NCI-H1048 (cell line): ENCODE measurements at places on chromosomes 3 and 15.

- no peak for DNase-seq
Observed at GRCh38 chr15:41978534-41978933, 6.2 kb upstream of the EHD4 start.

GRCh38 chr3:173660645-173661299, 263.2 kb downstream of the NLGN1 start:
- DNase-seq = no peak

GRCh38 chr3:64360280-64360679, 135.0 kb upstream of the PRICKLE2 start:
- no peak for DNase-seq

DNA sequence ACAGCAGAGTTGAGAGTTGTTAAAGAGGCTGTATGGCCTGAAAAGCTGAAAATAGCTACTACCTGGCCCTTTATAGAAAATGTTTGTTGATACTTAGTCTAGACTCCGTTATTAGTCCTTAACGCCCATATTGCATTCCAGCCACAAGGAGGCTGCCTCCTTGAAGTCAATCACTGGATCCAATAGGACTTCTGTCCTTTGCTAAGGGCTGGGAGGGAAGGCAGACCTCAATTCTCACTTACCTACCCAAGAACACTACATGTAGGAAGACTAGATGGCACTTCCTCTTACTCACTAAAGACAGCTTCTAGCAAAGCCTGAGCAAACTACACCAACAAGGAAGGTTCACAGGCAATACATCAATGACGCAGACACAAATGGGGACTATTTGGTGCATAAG, 139.5 kb upstream of the HACD2 start:
- no peak for DNase-seq

DNA sequence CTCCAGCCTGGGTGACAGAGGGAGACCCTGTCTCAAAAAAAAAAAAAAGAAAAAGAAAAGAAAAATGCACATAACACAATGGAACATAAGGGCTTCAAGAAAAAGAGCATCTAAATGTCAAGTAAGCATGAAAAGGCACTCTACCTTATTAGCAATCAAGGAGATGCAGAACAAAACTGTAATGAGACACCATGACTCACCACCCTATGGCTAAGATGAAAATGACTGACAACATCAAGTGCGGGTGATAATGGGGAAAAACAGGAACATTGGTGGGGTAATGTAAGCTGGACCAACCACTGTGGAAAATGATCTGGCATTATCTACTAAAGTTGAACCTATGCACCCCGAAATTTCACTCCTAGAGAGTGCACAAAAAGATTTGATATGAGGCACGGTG, 19.6 kb upstream of the NSMCE3 start:
- DNase-seq = no peak

DNA sequence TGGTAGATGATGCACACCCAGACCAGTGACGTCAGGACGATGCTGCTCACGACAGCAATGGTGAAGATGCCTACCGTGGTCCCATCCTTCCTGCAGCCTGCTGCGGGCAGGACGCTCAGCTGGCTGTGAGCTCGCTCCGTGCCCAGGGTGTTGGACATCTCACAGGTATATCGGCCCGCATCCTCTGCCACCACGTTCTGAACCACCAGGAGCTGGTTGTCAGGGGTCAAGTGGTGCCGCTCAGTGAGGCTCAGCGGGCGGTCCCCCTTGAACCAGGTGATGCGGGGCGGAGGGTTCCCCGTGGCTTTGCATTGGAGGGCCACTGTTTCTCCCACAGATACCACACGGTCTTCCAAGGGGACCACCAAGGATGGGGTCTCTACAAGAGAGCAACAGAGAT, 117.8 kb downstream of the LRIG1 start:
- DNase-seq = no peak

DNA sequence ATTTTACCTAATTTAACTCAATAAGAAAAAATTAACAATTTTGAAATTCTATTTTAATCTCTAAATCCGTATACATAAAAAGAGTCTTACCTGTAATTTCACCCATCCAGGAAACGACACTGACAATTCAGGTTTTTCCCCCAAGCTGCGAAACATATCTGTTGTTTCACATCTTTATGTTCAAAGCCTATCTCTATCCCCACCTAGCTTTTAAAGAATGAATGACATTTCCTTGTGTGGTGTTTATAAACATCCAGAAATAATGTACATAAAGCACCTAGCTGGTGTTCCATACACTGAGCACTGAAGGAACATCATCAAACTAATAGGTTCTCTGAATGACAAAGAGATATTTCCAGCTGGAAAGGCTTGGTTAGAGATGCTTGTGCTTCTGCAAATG, 867.8 kb downstream of the SQOR start:
- DNase-seq = no peak

DNA sequence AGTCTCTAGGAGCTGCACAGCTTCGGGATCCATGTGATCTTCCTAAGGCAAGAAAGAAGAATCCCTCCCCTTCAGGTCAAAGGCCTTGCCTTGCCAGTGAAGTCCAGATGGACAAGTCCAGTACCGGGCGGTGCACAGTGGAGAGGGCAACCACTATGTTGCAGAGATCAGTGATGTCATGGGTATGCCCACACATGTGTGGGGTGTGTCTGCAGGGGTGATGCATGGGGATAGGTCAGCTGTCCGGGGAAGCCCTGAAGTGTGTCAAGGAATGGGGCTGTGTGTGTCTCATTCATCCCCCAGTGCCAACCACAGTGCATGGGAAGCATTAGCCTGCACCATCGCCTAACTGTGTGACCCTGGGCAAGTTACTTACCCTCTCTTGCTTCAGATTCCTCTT, 66.5 kb downstream of the TLE3 start:
- DNase-seq = no peak

- DNase-seq = no peak
Observed at GRCh38 chr3:138361561-138361971, 13.2 kb downstream of the MRAS start.

DNA sequence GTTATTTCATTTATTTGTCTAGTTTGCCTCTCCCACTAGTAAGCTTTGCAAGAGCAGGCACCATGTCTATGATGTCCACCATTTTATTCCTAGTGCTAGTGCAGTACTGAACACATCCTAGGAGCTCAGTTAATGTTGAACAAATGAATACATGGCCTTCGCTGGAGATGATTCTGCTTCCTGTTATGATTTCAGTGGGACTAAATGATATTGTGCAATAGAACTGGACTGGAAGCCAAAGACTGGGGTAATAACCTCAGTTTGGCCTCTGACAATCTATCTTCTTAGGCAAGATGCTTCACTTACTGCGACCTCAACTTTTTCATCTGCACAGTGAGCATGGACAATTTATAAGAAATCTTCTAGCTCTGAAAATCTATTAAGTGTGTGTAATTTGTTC, 191.3 kb downstream of the ADAMTSL3 start:
- no peak for DNase-seq

DNA sequence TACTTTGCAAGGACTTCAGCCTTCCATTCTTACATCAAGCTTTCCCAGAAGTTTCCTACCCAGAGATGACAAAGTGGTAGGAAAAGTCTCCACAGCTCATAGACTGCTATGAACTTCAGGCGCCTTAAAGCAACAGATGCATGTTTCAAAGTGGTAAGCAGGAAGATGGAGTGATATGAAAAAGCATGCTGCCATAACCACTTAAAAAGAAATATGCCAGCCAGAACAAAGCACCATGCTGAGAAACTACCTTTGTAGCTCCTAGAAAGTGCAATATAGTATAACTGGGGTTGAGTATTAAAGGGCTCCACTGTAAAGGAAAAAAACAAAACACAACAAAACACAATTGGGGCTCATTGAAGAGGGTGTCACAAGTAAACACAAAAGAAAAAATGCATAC, 192.4 kb upstream of the STRIT1 start:
- DNase-seq = no peak
